HFFc6 (cell line): ENCODE measurements at places on chromosomes 1 and 21.
A peak's percentile ranks its signal among the peaks of the same experiment; 100 is the strongest.

DNA sequence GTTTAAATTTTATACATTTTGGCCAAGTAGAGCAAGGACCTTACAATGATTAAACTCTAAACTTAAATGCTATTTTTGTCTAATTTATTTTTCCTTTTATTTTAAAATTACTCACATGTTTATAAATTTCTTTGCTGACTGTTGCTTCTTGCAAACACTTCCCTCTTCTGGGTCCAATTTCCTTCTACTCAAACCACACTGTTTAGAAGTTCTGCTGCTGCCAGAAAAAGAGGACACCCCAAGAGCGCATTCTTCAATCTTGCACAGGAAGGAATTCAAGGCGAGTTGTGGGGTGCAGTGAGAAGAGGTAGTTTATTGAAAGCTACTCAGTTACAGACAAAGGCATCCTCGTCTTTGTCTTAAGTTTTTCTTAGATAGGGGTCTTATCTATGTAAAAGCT is 88.5 kb upstream of the NEK7 start:
- no peaks in the 10 kb centered on the region; the same call in 1 of the 2 replicates for H3K36me3 ChIP-seq
- H3K4me1 ChIP-seq = peaks cover 16% of the 10 kb centered on the region
- no peak overlapping the region for H3K4me3 ChIP-seq
- peaks cover 2% of the 10 kb centered on the region; the same call in 1 of the 2 replicates for H3K27me3 ChIP-seq
- no peak overlapping the region for H3K27ac ChIP-seq

- H3K36me3 ChIP-seq = no peaks in the 10 kb centered on the region
- H3K27me3 ChIP-seq = no peaks in the 10 kb centered on the region
- no peak overlapping the region for H3K27ac ChIP-seq
- DNase-seq = no peak
- H3K4me3 ChIP-seq = no peak overlapping the region
These were observed 86.0 kb downstream of the SLC35F3 start for GRCh38 chr1:233990486-233990885.

DNA sequence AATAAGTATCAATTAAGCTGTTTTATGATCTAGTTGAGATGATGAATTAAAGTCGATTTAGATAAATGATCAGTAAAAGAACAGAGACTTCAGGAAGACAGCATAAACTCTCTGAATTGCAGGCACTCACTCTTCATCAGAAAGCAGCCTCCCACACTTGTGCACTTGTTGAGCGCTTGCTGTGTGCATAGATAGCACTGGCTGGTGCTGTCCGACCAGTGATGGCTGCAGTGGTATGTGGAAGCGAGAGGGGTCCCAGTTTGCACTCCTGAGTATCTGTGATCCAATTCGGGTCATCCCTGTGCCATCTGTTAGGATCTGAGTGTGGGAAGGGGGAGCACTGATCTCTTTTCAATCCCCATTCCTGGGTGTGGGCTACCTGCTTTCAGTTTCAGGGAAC is 137.8 kb downstream of the CAMTA1 start:
- peaks cover 34% of the 10 kb centered on the region for H3K27me3 ChIP-seq
- no peak for DNase-seq
- H3K36me3 ChIP-seq = no peaks in the 10 kb centered on the region
- H3K4me1 ChIP-seq = peaks cover 9% of the 10 kb centered on the region; the same call in 1 of the 2 replicates
- H3K4me3 ChIP-seq = no peak overlapping the region

- no peaks in the 10 kb centered on the region for H3K36me3 ChIP-seq
- H3K27ac ChIP-seq = no peak overlapping the region
- peaks cover 24% of the 10 kb centered on the region for H3K27me3 ChIP-seq
- DNase-seq = no peak
- H3K4me3 ChIP-seq = no peak overlapping the region
- 0 out of 2 replicates have a peak, but pooled peaks cover 8% of the 10 kb centered on the region for H3K4me1 ChIP-seq
These were observed 77.1 kb downstream of the CD247 start for GRCh38 chr1:167441222-167441621.

- H3K27me3 ChIP-seq = peaks cover 4% of the 10 kb centered on the region
- peak; percentile 73 for DNase-seq
- H3K4me1 ChIP-seq = peaks cover 55% of the 10 kb centered on the region
These were observed 1.7 kb downstream of the DCAF8 start for GRCh38 chr1:160260406-160261382.

GRCh38 chr21:27674041-27674615 is 707.2 kb upstream of the ADAMTS5 start:
- DNase-seq = peak; percentile 90
- H3K27me3 ChIP-seq = no peaks in the 10 kb centered on the region
- H3K4me3 ChIP-seq = 0 out of 2 replicates have a peak overlapping the region, but pooled peaks have one; percentile 4
- no peaks in the 10 kb centered on the region for H3K36me3 ChIP-seq
- H3K27ac ChIP-seq = peak overlapping the region; percentile 72

DNA sequence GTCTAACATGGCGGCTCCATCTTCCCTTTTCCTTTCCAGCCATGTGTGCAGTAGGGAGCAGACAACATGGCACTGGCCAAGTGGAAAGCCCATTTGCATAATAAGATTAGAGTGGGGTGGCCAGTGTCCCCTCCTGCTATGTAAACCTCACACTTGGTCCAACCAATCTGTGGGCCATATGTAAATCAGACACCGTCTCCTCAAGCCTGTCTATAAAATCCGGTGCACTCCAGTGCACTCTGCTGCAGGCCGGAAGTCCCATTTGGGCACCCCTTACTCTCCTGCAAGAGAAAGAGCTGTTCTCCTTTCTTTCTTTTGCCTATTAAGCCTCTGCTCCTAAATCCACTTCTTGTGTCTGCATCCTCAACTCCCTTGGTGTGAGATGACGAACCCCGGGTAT is 44.1 kb downstream of the OLFML3 start:
- peaks cover 5% of the 10 kb centered on the region; the same call in 1 of the 2 replicates for H3K36me3 ChIP-seq
- DNase-seq = no peak
- H3K27ac ChIP-seq = no peak overlapping the region
- H3K4me1 ChIP-seq = peaks cover 23% of the 10 kb centered on the region
- no peak overlapping the region for H3K4me3 ChIP-seq

DNA sequence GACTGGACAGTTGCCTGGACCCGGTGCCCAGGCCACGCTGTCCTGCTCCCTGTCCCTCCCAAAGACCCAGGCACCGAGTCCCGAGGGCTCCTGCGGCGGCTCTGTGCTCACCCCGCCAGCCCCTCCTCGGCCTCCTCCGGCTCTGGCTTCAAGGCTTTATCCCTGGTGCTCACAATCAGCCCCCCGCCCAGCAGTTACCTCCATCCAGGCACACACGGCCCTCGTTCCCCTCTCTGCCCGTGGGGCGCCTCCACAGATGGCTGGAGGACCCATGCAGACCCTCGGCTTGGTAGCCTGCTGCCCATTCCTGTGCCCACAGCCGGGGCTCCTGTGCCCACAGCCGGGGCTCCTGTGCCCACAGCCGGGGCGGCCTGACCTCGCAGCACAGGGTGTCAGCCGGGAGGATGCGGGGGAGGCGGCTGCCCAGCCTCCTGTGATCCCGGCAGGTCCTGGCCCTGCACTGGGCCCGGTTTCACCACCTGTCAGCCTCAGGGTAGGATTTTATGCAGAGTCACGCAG is 52.3 kb upstream of the COL18A1 start:
- peaks cover 2% of the 10 kb centered on the region for H3K27me3 ChIP-seq
- peaks cover 21% of the 10 kb centered on the region for H3K4me1 ChIP-seq
- H3K36me3 ChIP-seq = no peaks in the 10 kb centered on the region
- no peak for DNase-seq

GRCh38 chr1:183186841-183187240 is 777 bp downstream of the LAMC2 start:
- no peak for DNase-seq
- no peaks in the 10 kb centered on the region; the same call in 1 of the 2 replicates for H3K27me3 ChIP-seq
- no peaks in the 10 kb centered on the region for H3K36me3 ChIP-seq
- H3K4me1 ChIP-seq = peaks cover 27% of the 10 kb centered on the region
- H3K27ac ChIP-seq = no peak overlapping the region

- H3K27me3 ChIP-seq = peaks cover 17% of the 10 kb centered on the region
- no peaks in the 10 kb centered on the region for H3K4me1 ChIP-seq
- H3K36me3 ChIP-seq = no peaks in the 10 kb centered on the region
- no peak overlapping the region for H3K27ac ChIP-seq
- no peak for DNase-seq
These were observed 237.9 kb downstream of the FOXD2 start for GRCh38 chr1:47675721-47676120.
